Esophagus squamous epithelium (tissue), 5 donors: ENCODE measurements at places on chromosomes 1 and 21.

DNA sequence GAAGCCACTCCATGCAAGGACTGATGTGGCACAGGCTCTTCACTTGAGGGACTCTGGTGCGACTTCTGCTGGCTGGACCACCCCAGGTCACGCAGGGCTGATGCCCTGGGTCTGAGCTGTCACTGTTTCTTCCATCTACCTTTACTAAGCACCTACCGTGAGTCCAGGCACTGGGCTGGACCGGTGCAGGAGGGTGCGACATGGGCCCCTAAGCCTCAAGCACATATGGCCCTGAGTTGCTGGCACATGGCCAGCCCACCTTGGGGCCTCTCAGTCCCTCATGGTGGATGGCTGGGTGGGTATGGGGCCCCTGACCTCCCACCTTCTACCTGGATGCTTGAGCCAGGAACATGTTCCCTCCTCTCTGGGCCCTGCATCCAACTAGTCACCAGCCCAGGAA, 76.0 kb downstream of the DMRTB1 start:
- H3K4me1 ChIP-seq, result no peaks in the 10 kb centered on the region
- DNase-seq, result no peak
- no peak overlapping the region for H3K27ac ChIP-seq
- no peaks in the 10 kb centered on the region for H3K36me3 ChIP-seq
- H3K4me3 ChIP-seq, result no peak overlapping the region

GRCh38 chr1:58893257-58893869, 109.5 kb upstream of the JUN start:
- no peak for DNase-seq
- H3K36me3 ChIP-seq, result no peaks in the 10 kb centered on the region
- H3K27ac ChIP-seq, result peak overlapping the region; percentile 54
- H3K4me3 ChIP-seq, result no peak overlapping the region
- H3K4me1 ChIP-seq, result peaks cover 28% of the 10 kb centered on the region

- H3K4me1 ChIP-seq, result no peaks in the 10 kb centered on the region
- no peaks in the 10 kb centered on the region for H3K36me3 ChIP-seq
- H3K27me3 ChIP-seq, result no peaks in the 10 kb centered on the region
- no peak for DNase-seq
- H3K27ac ChIP-seq, result no peak overlapping the region
- H3K4me3 ChIP-seq, result no peak overlapping the region
Measured at GRCh38 chr21:14452727-14453241, 69.8 kb upstream of the HSPA13 start.

- H3K4me3 ChIP-seq, result no peak overlapping the region
- no peak for DNase-seq
- H3K27me3 ChIP-seq, result no peaks in the 10 kb centered on the region
- H3K4me1 ChIP-seq, result no peaks in the 10 kb centered on the region
- H3K36me3 ChIP-seq, result no peaks in the 10 kb centered on the region
- no peak overlapping the region for H3K27ac ChIP-seq
Measured at GRCh38 chr1:84972377-84972987, 24.4 kb downstream of the MCOLN2 start.

DNA sequence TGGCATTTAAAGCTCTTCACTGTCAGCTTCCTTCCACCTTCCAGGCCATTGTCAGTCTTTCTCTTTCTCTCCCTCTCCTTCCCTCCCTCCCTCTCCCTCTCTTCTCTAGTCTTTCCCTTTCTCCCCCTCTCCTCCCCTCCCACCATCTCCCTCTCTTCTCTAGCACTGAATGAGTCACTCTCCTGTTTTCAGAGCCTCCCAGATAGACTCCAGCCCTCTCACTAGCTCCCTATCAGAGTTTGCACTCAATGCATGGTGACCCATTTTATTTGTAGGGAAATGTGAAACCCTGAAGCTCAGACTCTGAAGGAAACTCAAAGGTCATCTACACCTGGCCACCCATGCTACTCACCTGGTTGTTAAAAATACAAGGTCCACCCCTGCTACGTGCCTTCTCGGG, 4.4 kb upstream of the MATN1 start:
- no peaks in the 10 kb centered on the region for H3K36me3 ChIP-seq
- DNase-seq, result no peak
- no peak overlapping the region for H3K27ac ChIP-seq
- no peak overlapping the region for H3K4me3 ChIP-seq

DNA sequence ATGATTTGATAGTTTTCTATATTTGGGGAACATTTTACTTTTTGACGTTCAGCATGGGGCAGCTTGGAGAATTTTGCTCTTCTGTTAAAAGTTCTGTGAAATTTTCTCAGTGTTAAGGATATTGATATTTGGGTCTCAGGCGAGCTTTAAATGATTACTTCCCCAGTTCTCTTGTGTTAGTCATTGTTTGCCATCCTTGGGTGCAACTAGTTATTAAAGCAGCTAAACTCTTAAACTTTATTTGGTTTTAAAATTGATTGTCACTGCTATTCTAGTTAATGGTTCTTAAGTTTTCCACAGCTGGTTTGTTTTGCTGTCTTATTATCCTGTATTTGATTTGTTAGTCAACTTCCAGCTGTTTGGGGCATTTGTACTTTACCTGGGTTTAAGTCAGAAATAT, 9.0 kb downstream of the COG2 start:
- H3K4me3 ChIP-seq, result no peak overlapping the region
- H3K27me3 ChIP-seq, result no peaks in the 10 kb centered on the region
- H3K4me1 ChIP-seq, result no peaks in the 10 kb centered on the region
- H3K36me3 ChIP-seq, result no peaks in the 10 kb centered on the region

GRCh38 chr1:217322834-217323233, 308.1 kb downstream of the GPATCH2 start:
- no peak for DNase-seq
- no peaks in the 10 kb centered on the region for H3K27me3 ChIP-seq
- H3K4me1 ChIP-seq, result no peaks in the 10 kb centered on the region
- H3K36me3 ChIP-seq, result no peaks in the 10 kb centered on the region

- H3K27ac ChIP-seq, result no peak overlapping the region
- no peak for DNase-seq
- no peaks in the 10 kb centered on the region for H3K4me1 ChIP-seq
- H3K36me3 ChIP-seq, result no peaks in the 10 kb centered on the region
Measured at GRCh38 chr1:79507770-79508169, 501.2 kb upstream of the ADGRL4 start.

DNA sequence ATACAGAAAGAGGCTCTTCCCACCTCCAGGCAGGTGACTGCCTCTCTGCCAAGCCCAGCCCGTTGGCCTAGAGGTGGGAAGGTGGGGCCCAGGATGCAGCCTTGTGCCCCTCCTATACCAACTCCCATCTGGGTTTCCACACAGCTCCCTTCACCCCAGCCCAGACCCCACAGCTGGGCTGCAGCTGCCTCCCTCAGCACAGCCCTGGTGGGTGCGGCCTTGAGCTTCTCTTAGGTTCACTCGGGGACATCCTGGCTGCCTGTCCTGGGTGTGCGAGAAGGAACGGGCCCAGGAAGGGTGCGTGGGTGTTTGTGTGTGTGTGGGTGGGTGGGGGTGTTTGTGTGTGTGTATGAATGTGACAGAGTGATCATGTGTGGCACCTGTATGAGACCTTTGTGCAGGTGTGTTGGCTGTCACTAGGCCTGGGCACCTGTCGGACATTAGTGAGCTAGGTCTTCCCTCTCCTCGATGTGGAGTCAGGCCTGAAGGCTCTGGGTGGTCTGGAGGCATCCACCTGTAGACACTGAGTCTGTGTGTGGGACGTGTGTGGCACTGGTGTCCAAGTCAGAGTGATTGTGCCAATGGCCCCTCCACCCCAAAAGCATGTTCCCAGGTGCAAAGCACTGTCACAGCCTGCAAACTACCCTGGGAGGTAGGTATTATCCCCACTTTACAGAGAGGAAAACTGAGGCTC, 30.7 kb downstream of the FOXO6 start:
- no peaks in the 10 kb centered on the region for H3K36me3 ChIP-seq
- H3K4me3 ChIP-seq, result no peak overlapping the region
- H3K4me1 ChIP-seq, result peaks cover 57% of the 10 kb centered on the region
- DNase-seq, result no peak
- no peak overlapping the region for H3K27ac ChIP-seq

- H3K27me3 ChIP-seq, result no peaks in the 10 kb centered on the region
- DNase-seq, result no peak
- H3K27ac ChIP-seq, result no peak overlapping the region
- H3K4me1 ChIP-seq, result peaks cover 11% of the 10 kb centered on the region
- H3K36me3 ChIP-seq, result no peaks in the 10 kb centered on the region
- no peak overlapping the region for H3K4me3 ChIP-seq
Measured at GRCh38 chr1:58996341-58997059, 212.7 kb upstream of the JUN start.

DNA sequence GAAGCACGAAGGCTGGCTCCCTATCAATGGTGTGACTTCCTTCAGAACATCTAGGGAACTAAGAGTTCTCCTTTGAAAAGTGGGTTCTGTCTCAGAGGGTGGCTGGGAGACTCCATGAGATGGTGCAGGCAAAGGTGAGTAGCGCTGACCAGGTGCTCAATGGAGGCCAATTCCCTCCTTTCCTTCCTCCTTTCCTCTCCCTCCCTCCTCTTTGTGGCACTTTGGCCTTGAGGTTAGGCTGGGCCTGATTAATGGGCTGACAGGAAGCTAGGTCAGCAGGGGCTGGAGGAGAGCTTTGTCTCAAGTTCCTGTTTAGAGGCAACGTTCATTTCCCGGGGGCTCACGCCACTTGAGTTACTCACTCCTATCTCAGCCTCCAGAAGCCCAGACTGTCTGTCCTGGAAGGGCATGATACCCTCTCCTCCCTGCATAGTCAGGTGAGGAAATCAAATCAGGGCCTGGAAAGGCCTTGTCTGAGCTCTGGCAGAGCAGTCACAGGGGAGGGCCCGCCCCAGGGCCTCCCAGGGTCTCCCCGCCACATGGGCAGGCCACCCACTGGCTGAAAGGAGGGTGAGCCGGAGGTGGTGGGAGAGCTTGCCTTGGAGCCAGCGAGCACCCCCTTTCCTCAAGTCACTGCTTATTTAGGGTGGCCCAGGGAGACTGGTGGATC, 58.4 kb upstream of the SSBP3 start:
- H3K36me3 ChIP-seq, result no peaks in the 10 kb centered on the region
- H3K27me3 ChIP-seq, result peaks cover 1% of the 10 kb centered on the region

DNA sequence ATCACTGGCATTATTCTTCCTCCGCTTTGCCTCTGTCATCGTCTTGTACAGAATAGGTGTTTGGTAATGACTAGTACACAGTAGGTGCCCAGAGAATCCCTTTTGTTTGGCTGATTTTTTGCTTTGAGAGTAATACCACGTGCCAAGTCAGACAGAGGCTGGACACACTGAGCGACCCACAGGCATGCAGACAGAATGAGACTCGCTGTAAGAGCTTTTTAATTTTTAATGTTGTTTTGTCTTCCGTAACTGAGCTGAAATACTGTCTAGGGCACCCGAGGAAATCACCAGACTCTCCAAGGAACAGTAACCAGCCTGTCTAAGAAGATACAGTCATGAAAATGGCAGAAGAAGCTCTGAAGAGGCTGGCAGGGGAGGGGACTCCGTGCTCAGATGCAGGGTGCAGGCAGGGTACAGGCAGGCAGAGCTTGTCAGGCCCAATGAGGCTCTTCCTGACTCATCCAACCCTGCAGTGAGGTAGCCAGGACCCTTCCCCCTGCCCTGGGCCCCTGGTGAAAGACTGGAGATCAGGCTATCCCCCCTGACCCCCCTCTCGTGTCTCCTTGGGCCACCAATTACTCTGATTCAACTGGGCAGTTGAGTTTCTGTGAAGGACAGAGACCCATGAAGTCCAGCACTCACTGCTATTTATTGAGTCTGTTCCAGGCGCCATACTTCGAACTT, 60.1 kb upstream of the ECE1 start:
- no peak overlapping the region for H3K27ac ChIP-seq
- H3K4me1 ChIP-seq, result peaks cover 11% of the 10 kb centered on the region
- H3K27me3 ChIP-seq, result no peaks in the 10 kb centered on the region
- no peak for DNase-seq
- H3K4me3 ChIP-seq, result no peak overlapping the region
- no peaks in the 10 kb centered on the region for H3K36me3 ChIP-seq

DNA sequence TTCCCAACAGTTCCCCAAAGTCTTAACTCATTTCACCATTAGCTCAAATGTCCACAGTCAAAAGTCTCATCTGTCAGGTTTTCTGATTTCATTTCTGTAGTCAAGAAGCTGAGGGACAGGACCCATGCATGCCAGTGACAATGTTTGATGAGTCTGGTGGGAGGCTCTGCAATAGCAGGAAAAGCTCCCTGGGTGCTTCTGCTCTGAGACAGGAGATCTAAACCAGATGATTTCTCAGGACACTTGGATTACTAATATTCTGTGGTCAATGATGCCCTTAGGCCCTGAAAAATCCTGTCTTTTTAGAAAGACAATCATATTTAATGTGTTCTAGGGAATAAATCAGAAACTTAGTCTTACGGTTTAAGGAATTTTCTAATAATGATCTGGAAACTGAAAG, 56.4 kb downstream of the PCBP3 start:
- no peak overlapping the region for H3K4me3 ChIP-seq
- no peaks in the 10 kb centered on the region for H3K27me3 ChIP-seq
- no peak for DNase-seq
- H3K4me1 ChIP-seq, result no peaks in the 10 kb centered on the region
- no peak overlapping the region for H3K27ac ChIP-seq

- no peak for DNase-seq
- H3K36me3 ChIP-seq, result no peaks in the 10 kb centered on the region
- no peak overlapping the region for H3K27ac ChIP-seq
- no peak overlapping the region for H3K4me3 ChIP-seq
- H3K4me1 ChIP-seq, result no peaks in the 10 kb centered on the region
- no peaks in the 10 kb centered on the region for H3K27me3 ChIP-seq
Measured at GRCh38 chr1:91440847-91441246, 36.2 kb upstream of the HFM1 start.

DNA sequence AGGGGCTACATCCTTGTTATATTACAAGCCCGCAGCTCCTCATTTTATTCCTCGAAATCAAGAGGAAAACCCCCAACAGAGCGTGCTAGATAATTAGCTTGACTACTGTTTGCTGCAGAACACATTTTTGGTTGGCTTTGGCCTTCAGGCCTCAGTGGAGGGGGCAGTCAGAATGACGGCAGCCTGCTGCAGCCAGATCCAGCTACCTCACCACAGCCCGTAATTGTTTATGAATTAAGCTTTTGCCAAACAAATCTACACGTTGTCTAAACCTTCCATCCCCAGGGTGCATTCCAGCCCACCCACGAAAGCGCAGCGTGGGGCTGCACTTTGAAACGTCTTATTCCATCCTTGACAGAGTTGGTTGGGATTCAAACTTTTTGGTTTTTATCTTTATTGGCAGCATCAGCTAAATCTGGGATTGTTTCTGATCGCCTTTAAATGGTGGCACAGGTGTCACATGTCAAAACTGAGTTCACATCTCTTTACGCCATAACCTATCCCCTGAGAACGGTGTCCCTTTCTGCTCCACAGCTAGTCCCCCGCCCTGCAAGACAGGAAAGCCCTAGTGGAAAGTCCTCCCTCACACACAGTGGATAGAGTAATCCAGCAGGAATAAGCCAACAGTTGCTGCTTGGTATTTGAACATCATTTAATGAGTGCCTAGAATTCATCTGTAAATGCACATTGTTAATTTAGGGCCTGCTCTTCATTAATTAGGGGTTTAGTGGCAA, 195.5 kb downstream of the LMO4 start:
- H3K27me3 ChIP-seq, result no peaks in the 10 kb centered on the region
- no peak for DNase-seq
- peak overlapping the region; percentile 51 for H3K27ac ChIP-seq
- H3K4me1 ChIP-seq, result no peaks in the 10 kb centered on the region

GRCh38 chr1:28147264-28148094, 29.0 kb downstream of the PTAFR start:
- peaks cover 4% of the 10 kb centered on the region for H3K36me3 ChIP-seq
- no peak overlapping the region for H3K27ac ChIP-seq
- H3K4me3 ChIP-seq, result no peak overlapping the region
- no peak for DNase-seq
- H3K4me1 ChIP-seq, result peaks cover 10% of the 10 kb centered on the region
- H3K27me3 ChIP-seq, result no peaks in the 10 kb centered on the region
